ENCODE measurements at places on chromosomes 7 and 10.

DNA sequence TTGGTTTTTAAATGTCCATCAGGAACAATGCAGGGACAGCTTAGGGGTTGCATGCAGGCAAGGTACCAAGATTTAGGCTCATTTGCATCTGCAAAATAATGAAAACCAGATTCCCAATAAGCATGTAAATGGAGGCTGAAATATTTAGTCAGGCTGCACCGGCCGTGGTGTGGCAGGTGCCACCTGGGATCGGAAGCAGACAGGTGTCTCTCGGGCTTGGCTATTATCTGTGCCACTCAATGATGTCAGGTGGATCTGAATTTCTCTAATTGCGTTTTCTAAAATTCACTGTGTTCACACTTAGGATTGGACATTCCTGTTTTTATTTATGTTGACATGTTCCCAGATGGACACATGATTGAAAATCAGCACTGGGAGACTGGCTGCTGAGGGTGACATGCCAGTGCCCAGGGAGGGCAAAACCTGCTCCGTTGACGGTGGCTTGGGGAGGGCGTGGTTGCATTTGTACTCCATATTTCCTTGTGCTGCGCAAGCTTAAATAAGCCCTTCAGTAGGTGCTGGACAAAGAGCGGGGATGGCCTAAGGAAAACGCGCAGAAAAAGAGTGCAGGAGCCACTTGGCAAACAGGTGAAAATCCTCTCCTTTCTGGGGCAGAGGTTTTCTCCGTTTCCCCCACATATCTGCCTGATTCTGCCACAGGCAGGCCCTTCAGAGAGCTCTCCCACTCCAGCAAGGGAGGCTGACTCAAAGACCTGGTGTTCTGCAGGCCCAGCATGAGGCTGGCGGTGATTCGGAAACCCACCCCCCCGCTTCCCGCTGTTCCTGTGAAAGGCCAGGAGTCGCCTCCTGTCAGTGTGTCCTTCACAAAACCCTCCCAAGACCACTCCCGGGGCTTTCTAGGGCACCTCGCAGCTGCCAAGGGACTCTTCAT, 142.5 kb downstream of the WDR37 start:
- DNase-seq, result no peak

- peak; percentile 18 for DNase-seq
Observed at GRCh38 chr7:142853739-142854371, 1.0 kb upstream of the EPHB6 start.

DNA sequence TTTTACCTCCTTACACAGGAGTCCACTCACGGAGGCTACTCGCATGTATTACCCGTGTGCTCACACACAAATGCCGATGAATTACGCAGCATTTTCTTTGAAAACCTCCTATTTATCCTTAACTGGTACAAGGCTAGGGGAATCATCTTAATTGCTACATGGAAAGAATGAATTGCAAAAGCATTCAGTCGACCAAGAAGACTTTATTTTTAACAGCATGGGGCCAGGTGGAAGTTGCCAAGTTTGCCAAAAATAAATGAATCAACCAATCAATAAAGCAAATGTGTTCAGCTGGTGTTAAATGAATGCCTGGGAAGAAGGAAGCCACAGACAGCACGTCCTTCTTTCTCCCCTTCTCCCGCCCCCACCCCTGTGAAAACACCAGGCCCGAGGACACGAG, 55.8 kb downstream of the CTBP2 start:
- no peak for DNase-seq

DNA sequence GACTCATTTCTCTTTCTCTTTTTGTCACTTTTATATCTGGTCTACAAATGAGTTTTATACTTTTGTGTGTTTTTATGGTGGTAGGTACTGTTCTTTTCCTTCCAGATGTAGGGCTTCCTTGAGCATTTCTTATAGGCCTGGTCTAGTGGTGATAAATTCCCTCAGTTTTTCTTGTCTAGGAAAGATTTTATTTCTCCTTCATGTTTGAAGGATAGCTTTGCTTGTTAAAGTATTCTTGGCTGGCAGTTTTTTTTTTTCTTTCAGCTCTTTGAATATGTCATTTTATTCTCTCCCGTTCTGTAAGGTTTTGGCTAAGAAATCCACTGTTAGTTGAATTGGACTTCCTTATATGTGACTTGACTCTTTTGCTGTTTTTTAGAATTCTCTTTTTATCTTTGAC, 292.7 kb downstream of the RPS24 start:
- DNase-seq, result no peak

Measured in activated naive CD4-positive, alpha-beta T cell (primary cell).